ENCODE measurements at places on chromosomes 6 and 20.
A peak's percentile ranks its signal among the peaks of the same experiment; 100 is the strongest.

DNA sequence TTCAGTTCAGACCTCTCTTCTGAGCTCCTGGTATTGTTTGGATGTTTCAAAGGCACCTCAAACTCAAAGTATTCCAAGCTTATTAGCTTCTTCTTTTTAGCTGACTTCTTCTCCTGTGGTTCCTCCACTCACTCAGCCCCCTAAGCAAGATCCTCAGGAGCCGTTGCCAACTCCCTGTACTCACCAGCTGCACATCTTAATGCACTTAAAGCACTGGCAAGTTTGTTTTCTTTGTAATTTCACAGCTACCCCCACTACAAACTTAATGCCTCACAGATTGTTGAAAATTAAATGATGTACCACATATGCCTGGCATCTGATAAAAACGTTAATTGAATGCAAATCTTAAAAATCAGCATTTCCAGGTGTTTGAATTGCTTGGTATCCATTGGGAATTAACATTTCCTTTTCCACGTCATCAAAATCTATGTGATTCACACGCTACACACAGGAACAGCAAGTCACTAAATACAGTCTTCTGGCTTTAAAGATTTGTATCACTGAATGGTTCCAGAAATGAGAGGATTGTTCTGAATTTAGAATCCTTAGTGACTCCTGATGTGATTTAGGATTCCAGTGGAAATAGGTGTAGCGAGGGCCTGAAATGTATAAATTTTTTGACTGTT is 24.5 kb downstream of the CALHM6 start:
- no peak for DNase-seq

GRCh38 chr6:154962753-154963152 is 32.4 kb upstream of the TIAM2 start:
- no peak for DNase-seq

DNA sequence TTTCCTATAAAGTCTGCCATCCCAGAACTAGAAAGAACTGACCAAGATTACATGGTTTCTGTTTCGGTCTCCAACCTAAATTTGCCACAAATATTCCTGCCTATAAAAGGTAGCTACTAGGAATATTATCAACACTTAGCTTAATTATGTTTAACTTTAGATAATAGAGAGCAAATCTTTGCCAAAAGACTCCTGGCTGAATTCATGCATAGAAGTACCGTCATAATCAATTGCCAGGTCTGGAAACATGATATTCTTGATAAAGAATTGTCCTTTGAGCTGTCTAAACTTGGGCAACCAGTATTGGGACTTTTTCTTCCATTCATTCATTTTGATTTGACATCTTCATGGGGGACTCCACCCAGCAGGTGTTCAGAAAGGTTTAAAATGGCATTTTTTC is 22.4 kb downstream of the CALHM6 start:
- no peak for DNase-seq

DNA sequence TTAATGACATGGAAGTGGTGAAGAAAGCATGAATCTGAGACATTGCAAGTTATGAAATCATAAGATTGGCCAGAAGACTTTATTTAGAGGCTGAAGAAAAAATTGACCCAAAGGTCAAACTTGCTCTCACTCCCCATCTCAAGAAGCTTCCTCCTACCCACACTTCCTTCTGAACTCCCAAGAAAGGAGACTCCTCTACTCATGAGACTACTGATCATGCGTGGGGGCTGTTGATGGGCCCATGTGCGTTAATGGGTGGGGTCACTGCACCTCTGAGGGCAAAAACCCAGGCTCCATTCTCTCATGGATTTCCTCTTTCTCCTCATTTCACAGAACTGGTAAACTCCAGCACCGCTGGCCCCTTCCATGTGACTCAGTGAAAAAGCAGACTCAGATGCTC is 470.6 kb upstream of the ARID1B start:
- no peak for DNase-seq

DNA sequence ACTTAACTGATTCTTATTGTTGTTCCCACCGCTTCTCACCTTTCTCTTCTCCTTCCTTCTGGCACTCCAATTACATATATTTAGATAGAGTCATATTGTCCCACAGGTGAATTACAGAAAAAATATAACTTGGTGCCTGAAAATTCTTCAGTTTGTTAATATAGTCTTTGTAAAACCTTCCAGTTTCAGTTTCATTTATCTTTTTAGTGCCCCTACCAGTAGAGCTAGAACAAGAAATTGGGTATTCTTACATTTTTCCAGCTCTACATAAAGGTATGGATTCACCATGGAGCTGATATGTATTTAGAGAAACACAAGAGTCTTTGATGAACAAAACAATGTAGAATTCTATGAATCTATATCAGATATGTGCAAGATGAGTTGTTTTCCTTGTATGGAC is 10.7 kb downstream of the MANEA start:
- no peak for DNase-seq

- DNase-seq: no peak
These were observed 3.2 kb upstream of the TNFRSF6B start for GRCh38 chr20:63693083-63693732.

- DNase-seq: no peak
These were observed 165.5 kb downstream of the MOXD1 start for GRCh38 chr6:132235596-132236280.

DNA sequence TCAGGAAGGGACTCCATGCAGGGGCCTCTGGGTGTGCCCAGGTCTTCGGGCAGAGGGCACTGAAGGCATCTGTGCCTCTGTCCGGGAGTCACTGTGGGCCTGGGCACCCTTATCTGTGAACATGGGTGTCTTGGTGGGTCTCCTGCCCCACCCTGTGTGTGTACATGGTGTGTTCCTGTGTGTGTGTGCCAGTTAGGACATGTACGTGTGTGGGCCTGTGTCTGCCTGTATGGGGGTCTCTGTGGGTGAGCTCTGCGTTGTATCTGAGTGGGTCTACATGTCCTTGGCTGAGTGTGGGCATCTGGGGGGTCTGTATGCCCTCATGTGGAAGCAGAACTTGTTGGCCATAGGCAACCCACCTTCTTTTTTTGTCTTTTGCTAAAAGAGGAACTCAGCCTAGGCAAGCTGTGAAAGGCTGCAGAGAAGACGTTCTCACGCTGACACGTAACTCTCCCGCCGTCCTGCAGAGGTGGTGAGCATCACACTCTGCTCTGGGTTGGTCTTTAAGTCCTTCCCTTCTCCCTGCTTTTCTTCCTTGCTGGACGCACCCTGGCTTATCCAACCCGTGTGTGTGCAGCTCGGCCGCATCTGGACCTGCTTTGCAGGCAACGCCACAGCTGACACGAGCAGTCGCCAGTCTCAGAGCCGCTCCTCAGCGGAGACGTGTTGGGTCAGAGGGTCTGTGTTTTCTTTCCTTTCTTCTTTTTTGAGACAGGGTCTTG is 532 bp upstream of the NPBWR2 start:
- no peak for DNase-seq

GRCh38 chr20:62699741-62700140 is 8.9 kb upstream of the NTSR1 start:
- no peak for DNase-seq

DNA sequence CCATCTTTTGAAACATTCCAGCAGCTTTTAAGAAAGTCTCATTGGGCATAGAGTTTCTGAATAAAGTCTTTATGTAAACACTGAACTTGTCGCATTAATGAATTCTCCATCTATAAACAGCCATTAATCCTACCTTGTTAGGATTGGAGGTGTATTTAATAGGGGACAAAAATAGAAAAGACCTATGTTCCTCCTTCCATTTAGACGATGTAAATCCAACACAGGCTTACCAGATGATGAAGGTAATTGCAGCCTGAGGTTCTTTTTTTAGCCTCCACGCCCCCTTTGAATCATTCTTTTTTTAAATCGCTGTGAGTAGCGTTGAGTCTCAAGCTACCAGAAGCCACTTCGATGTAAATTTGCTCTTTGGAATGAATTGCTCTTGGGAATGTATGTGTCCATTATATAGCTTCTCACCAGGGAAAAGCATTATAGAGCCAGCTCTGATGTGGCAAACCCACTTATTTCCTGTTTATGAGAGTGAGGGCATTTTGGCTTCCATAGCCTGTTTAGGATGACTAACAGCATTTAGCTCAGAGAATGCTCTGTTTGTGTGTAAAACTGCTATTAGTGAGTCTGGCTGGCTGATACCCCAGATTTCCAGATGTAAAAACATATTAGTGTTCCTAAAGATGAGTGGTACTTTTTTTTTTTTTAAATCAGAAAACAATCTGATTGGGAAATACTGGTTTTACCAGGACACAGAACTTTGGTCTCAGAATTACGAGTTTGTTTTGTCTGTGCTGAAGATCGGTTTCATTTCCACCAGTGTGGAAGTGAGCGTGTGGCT is 74.9 kb upstream of the CLDN20 start:
- DNase-seq: no peak

DNA sequence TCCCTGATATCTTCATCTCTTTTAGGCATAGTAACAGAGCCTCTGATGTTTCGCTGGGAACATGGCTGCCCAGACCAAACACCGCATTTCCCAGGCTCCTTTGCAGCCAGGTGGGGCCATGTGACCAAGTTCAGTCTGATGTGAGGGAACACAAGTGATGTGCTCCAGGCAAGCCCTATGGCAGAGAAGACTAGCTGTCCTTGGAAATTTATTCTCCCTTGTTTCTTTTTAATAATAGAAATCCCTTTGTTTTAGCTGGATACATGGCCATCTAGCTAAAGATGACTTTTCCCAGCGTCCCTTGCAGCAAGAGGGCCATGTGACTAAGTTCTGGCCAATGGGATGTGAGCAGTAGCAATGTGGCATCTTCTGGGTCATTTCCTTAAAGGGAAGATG is 30.8 kb downstream of the SLC2A10 start:
- DNase-seq: no peak

GRCh38 chr6:15441215-15441868 is 195.5 kb downstream of the JARID2 start:
- peak; percentile 68 for DNase-seq

Data from NCI-H2081 (cell line).